Fibroblast of skin of back (primary cell): ENCODE measurements at places on chromosomes 2 and 18.

DNA sequence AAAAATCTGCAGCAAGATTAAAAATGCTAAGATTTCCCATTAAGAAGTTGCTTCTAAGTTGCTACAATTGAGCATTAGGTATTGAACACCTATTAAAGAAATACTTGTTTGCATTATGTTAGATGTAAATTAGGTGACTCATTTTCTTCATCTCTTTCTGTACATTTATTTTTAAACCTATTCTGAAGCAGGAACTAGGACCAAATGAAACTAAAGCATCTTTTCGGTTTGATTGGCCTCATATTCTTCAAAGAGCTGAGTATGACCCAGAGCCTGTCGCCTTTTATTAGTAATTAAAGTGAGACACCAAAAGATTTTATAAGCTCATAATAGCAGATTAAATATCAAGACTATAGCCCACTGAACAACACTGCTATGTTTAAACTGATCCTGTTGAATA lies 83.4 kb upstream of the ZEB2 start:
- DNase-seq: no peak

GRCh38 chr2:180312542-180312941 lies 305.4 kb upstream of the CWC22 start:
- DNase-seq: no peak

DNA sequence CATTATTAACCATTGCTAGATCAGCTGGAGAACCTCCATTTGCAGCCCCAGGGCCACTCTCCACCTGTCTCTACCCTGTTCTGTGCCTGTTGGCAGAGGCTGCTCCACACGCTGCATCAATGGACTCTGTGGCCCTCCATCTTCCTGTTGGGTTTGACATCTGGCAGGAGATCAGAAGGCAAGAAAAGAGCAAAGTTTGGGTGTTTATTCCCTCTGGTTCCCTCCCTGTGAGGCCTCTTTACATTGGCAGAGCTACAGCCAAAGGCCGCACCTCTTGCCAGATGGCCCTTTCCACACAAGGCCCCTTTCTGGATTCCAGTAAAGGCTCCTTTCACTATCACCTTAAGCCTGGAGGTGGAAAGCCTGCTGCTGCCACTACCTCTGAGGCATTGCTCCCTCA lies 110.9 kb upstream of the RND3 start:
- no peak for DNase-seq

DNA sequence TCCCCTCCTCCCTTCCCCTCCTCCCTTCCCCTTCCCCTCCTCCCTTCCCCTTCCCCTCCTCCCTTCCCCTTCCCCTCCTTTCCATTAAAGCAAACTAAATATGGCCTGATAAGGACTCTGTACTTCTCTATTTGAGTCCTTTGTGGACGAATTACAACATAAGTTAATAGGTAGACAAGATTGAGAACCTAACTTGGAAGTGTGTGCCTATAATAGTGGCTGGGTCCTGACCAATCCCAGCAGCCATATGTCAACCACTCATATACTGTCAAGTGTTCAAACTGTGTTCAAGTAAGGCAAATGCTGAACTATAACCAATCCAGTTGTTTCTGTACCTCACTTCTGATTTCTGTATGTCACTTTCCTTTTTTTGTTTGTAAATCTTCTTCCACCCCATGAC lies 97.1 kb upstream of the RBMS1 start:
- no peak for DNase-seq

- peak; percentile 39 for DNase-seq
These were observed 229.2 kb downstream of the GALR1 start for GRCh38 chr18:77478646-77479442.

DNA sequence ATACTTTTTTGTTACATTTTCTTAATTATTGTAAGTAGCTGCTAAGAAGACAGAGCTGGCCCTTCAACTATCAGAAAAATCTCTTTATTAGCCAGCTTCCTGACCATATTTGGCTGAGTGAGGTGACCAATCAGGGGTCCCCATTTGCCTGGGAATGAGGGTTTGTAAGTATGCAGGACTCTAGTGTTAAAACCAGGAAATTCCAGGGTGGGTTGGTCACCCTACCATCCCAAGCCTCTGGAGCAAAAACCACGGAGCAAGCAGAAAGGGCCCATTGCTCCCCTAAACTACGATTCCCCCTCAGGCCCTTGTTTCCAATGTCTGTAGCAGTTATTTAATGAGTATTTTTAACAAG lies 165.6 kb upstream of the NCKAP5 start:
- peak; percentile 99 for DNase-seq

DNA sequence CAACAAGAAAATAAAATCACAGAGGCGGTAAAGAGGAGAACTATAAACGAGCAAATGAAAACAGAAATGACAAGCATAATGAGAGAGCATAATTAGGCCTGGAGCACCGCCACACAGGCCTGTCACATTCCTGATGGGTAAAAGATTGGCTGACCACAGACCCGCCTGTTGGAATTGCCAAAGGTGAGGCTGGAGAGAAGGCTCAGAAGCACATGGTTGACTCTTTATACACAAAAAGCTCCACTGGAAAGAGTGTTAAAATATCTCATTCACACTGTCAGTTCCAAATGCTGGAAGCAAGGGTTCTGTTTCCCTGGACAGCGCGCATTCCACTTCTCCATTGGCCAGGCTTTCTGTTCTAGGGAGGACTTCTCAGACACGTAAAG lies 5.9 kb upstream of the LGALSL start:
- no peak for DNase-seq

DNA sequence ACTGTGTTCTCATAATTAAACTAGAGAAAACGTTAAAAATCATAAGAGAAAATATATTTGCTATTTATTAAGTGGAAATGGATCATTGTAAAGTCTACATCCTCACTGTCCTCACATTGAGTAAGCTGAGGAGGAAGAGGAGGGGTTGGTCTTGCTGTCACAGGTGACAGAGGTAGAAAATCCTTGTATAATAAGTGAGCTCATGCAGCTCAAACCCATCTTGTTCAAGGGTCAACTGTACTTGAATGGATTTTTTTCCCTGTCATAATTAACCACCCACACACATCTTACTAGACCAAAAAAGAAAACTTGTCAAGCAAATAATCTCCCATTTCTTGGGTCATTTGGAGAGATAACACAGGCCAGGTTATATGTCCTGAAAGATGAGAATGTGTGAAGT lies 231.2 kb downstream of the NEDD4L start:
- DNase-seq: no peak

DNA sequence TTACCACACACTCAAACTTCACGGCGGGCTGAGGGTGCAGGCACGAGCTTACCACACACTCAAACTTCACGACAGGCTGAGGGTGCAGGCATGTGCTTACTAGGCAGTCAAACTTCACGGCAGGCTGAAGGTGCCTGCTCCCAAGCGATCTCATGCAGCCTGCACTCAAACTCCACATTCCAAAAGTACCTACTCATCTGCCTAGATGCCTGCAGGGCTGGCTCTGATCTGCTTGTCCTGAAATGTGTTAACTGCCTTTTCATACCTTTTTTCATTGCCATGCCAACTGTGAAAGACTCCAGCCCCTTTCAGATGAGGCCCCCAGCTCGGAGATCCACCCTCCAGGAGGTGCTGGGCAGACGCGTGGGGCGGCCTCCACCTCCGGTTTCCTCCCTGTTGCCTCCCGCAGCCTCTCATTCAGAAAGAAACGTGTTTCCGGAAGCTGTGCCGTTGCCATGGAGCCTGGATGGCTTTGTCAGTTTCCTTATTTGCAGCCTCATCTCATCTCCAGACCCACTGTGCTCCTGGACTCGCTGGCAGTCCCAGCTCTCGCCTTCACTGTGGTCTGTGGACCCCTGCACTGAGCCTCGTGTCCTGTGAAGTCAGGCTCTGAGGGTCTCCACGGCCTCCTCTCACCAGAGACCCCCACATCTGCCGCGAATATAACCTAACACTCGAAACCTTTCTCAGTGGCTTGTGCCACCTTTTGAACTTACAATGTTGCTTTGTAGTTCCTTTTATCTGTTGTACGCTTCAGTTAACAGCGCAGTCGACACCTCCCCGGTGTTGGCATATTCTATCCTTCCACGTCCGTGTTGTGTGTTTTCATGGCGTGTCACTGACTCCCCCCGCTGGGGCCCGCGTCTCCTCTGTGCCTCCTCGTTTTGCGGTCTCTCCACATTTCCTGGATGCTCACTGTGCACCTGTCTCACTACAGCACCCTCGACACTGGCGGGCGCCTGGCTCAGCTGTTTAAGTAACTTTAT lies 106.1 kb upstream of the ALKAL2 start:
- DNase-seq: peak; percentile 75

DNA sequence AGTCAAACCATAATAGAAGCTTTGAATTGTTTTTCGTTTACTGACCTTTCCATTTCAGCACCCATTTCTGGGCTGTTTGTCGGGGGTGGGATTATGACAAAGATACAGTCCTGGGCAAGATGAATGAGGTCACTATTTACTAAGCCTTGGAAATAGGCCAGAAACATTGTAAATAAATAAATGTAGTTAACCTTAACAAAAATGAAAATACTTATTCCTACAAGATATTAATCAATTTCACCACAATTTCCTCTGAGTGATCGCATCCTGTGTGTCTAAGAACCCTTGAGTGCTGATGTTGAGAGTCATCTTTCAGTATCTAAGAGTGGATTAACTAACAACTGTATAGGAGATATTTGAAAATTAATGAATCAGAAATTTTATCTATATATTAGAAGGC lies 14.0 kb downstream of the ITGA4 start:
- no peak for DNase-seq

DNA sequence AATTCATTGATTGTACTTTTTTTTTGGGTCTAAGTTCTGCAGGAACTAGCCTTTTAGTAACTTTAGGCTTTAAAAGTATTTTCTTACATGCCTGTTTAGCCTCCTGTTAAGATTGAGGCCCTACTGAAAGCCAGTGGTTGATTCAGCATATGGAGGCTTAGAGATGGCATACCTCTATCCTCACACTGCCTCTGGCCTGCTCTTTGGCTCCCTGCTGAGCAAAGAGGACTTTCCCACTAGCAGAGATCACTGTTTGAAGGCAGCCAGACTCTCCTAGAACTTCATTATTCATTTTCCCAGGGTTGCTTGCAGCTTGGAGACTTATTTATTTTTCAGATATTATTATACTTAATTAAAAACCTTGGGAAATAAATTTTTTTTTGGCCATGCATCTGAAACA lies 405.6 kb upstream of the MEX3C start:
- no peak for DNase-seq

DNA sequence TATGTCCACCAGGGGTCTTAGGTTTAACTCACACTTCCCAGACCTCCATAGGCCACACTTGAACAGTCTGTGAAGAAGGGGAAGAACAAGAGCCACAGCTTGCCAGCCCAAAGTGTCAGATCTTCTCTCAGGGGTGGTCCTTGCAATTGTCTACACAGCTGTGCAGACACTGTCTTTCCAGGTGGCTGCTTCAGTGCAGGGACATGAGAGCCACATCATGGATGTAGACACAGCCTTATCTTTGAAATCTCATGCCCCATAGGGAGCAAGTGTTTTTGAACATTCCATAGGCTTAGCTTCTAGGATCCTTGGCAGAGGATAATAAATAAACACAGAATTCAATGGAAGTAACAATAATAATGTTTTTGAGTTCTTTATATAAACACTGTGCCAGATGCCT lies 6.7 kb downstream of the ZNF407 start:
- peak; percentile 39 for DNase-seq

DNA sequence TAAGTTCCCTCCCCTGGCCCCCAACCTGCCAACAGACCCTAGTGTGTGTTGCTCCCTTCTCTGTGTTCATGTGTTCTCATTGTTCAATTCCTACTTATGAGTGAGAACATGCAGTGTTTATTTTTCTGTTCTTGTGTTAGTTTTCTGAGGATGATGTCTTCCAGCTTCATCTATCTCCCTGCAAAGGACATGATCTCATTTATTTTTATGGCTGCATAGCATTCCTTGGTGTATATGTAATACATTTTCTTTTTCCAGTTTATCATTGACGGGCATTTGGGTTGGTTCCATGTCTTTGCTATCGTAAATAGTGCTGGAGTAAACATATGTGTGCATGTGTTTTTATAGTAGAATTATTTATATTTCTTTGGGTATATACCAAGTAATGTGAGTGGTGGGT lies 602.2 kb downstream of the DSC3 start:
- DNase-seq: peak; percentile 9

DNA sequence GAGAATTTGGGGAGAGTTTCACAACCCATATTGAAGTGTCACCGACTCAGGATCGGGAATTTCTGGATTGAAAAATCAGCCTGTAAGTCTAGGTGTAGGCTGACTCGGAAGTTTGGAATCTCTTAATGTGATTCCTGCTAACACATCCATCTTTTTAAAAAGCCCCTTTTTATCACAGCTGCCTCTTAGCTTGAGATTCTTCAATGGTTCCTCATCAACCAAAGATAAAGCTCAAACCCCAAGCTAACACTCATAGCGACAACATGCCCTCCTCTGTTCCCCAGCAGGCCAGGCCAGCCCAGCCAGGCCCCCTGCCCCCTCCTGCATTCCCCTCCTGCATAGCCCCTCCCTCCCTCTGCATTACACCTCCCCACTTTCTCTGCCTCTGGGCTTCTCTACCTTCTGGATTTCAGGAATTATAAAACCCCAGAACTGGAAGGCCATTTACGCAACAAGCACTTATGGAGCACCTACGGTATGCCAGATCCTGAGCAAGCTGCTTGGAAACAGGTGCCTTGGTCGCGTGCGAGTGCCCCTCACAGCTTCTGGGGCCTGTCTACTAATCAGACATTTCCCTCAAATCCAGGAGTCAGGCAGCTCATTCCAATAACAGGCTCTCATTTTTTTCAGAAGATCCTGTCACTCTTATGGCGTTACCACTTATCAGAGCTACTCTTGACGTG lies 63.4 kb downstream of the EMX1 start:
- peak; percentile 36 for DNase-seq

GRCh38 chr18:7567474-7568425 lies 634 bp downstream of the PTPRM start:
- DNase-seq: peak; percentile 67

DNA sequence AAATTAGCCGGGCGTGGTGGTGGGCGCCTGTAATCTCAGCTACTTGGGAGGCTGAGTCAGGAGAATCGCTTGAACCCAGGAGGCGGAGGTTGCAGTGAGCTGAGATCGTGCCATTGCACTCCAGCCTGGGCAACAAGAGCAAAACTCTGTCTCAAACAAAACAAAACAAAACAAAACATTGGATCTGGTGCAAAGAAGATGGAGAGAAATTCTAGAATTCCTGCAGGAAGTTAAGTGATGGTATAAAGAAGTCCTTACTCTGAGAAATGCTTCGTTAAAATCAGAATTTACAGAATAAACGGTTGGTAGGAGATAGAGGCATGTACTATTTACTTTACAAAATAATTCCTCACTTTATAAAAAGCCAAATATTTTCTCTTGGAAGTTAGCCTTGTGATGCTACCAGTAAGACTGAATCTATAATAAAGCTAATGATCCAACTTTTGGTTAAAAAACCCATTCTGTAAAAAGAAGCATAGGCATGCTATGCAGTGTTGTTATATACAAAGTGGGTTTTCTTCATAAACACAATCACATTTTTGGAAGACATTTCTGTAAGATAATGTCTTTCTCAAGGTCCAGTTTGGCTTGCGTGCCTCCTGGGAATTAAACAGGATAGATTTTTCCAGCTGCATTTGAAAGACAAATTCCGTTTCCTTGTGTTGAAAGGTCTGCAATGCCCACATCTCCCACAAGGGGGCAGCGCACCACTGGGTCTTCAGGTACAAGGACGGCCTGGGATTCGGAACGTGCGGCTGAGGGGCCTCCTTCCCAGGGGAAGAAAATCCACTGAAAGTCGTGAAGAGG lies 35.6 kb upstream of the PNO1 start:
- DNase-seq: peak; percentile 74

GRCh38 chr18:44098551-44099098 lies 582.1 kb upstream of the SETBP1 start:
- DNase-seq: peak; percentile 51
